Activated CD4-positive, alpha-beta T cell treated with anti-CD3 and anti-CD28 coated beads for 24 hours (primary cell): ENCODE measurements at places on chromosomes 12 and 14.

DNA sequence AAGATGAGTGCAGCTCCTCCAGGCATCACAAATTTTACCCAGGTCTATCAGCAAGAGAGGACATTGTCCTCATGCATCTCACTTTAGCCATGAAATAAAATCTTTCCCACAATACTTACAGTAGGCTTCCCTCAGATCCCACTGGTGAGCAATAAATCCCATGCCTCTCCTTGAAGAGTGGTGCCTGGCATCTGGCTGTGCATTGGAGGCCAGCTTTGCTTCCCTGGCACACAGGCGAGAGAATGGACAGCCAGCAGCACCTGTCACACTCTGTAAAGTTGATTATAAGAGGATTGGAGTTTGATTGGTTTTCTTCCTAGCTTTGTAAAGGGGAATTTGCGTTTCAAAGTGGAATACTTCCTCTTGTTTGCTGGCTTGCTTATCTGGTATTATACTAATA, 1153.9 kb downstream of the AACS start:
- DNase-seq: no peak

- no peak for DNase-seq
Measured at GRCh38 chr14:104393199-104393897, 186.2 kb upstream of the C14orf180 start.

DNA sequence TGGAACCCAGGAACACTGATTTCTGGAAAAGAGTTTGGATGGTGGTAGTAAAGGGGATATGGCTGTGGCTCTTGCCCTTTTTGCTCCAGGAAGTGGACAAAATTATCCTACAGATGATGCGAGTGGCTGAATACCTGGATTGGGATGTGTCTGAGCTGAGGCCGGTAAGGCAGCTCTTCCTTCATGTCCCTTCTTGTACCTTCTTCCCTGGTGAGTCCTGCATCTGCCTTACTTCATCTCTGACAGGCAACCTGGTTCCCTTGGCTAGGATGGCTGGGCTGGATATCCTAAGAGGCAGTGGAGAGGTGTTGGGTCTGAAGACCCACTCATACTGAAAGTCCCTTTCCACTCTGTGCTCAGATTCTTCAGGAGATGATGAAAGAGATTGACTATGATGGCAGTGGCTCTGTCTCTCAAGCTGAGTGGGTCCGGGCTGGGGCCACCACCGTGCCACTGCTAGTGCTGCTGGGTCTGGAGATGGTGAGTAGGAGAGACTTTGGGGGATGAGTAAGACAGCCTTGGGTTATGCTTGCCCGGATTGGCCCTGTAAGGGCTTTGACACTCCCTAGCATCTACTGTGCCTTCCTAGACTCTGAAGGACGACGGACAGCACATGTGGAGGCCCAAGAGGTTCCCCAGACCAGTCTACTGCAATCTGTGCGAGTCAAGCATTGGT, 8.0 kb downstream of the DGKA start:
- no peak for DNase-seq

DNA sequence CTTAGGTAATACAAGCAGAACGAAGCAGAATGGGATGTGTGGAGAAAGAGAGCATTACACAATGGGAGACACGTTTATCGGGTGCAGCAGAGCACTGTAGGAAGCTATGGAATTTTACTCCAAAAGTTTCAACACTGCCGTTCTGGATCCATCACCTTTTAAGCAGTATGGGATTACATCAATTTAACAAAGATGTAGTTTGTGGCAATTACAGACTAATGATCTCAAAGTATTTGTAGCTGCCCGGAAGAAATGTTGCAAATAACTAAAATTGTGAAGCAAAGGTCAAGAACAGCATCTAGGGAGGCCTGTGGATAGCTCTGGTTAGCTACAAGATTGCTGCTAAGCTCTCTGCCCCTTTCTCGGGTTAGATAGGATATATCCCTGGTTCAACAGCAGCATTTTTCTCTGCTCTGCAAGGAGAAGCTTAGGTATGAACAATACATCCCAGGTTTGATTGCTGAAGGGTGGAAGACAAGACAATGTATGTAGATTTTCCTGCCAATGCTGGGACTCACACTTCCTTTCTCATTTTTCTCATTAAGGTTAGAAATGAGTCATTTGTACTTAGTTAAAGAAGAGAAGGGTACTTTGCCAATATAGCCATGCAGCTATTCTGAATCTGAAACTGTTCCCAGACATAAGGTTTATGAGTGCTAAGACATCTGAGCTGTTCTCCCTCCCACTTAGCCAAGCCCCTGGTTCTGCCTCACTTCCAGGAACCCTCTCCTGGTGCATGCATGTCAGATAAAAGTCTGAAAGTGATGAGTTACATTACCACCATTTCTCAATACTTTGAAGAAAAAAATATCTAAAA, 75.0 kb upstream of the HIF1A start:
- peak; percentile 28 for DNase-seq

DNA sequence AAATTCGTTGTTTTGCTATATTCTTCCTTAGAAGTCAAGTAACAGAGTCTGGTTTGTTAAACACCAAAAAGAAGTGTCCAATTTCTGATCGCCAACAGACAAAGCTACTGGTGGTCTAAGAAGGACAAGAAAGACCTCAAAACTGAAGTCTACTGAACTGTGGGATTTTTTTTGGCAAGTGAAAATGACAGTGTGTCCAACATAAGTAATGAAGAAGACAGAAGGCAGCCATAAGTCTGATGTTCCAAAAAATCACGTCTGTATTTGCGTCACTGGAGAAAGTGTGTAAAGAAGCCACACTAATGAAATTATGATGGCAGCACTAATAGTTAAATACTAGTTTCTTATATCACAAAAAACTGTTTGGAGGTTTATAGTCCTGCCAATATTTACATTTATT, 32.6 kb downstream of the WASHC3 start:
- DNase-seq: no peak

DNA sequence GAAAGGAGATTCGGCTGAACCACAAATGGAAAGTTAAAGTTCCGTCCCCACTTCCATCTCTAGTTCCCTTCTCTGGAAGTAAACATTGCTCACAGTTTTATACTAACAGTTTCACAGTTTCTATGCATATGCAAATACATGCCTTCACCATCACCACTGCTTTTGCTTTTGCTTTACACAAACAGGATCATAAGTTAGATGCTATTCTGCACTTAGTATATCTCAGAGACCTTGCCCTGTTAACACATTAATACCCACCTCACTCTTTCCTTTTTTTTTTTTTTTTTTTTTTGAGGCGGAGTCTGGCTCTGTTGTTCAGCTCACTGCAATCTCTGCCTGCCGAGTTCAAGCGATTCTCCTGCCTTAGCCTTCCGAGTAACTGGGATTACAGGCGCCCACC, 890 bp downstream of the TEP1 start:
- DNase-seq: no peak

- DNase-seq: no peak
Measured at GRCh38 chr12:123099560-123100192, 51.2 kb downstream of the PITPNM2 start.

DNA sequence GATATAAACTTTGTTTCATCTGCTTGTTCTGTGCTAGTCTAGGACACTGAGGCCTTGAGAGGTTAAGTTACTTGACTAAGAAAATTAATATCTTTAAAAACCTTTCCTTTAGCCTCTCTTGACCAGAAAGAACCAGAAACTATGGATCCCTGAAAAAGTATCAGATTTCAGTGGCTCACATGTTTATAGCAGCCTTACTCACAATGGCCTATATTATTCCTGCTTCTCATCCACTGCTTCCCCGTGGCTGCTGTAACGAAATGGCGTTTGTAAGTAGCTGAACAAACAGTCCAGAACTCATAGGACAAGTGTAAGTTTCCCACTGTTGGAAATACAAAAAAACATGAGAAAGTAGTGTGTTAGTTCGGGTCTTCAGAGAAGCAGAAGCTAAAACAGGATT, 3.2 kb upstream of the PYGL start:
- no peak for DNase-seq

- DNase-seq: no peak
Measured at GRCh38 chr12:20305470-20305869, 62.9 kb upstream of the PDE3A start.

- no peak for DNase-seq
Measured at GRCh38 chr12:24111086-24111485, 161.6 kb upstream of the SOX5 start.

DNA sequence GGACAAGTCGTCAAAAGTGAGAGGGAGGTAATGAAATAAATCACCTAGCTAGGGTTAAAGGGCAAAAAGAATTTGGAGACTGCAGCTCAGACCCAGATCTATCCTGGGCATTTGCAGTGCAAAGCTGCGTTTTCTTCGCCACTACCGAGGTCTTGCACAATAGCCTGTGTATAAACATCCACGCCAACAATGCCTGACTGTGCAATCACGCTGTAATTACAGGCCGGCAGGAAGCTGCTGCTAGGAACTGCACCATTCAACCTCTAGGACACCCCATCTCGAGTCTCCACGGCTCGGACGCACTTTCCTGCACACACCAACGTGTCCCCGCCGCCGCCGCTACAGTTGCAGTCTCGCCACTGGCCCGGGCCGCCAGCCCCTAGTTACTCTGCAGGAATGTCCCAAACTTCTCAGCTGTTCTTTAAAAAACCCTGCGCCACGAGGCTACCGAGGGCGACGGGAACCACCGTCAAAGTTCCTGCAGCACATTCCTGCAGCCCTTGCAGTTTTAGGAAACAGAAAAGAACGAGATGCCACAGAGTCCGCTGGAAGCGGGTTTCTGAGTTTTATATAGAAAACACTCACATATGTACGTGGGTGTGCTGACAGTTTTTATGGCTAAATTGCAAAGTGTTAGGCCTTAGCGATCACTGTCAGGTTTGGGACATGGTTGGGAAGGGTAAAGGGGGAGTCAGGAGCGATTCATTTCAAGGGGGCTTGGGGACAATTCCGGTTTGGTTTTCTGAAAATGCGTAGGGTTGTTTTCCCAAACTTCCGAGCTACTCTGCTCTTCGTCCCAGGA, 65.6 kb upstream of the PTGR2 start:
- DNase-seq: peak; percentile 43

DNA sequence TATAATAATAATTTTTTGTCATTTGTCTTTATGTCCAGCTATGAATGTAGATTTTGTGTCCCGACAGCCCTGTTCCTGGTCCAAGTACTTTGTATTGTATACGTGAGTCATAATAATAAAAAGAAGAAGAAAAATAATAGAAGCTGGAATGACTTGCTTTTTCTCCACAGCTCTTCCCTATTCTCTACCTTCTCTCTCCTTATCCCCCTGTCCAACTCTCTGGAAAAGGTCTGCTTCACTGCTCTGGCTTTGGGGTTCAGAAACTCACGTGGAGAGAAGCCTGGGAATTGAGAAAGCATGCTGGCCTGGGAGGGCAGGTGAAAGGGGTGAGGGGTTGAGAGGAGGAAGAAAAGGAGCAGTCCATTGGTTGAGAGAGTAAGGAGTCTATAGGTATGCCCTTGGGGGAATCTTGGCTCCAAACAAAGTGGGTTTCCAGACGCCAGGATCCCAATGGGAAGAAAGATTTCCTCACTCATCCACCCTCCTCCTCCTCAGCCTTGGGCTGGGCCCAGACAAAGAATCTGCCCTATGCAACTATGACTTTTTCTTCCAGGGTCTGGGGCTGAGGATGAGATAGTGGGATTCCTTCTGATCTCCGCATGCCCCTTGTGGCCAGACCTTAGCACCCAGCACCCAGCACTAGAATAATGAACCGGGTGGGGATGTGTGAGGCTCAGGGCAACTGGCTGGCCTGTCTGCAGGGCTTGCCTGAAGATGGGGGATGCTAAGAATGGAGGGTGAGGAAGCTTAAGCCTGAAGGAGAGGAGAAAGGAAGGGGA, 4.0 kb downstream of the HOXC8 start:
- no peak for DNase-seq

- DNase-seq: no peak
Measured at GRCh38 chr12:111204788-111205241, 164.1 kb downstream of the PHETA1 start.

DNA sequence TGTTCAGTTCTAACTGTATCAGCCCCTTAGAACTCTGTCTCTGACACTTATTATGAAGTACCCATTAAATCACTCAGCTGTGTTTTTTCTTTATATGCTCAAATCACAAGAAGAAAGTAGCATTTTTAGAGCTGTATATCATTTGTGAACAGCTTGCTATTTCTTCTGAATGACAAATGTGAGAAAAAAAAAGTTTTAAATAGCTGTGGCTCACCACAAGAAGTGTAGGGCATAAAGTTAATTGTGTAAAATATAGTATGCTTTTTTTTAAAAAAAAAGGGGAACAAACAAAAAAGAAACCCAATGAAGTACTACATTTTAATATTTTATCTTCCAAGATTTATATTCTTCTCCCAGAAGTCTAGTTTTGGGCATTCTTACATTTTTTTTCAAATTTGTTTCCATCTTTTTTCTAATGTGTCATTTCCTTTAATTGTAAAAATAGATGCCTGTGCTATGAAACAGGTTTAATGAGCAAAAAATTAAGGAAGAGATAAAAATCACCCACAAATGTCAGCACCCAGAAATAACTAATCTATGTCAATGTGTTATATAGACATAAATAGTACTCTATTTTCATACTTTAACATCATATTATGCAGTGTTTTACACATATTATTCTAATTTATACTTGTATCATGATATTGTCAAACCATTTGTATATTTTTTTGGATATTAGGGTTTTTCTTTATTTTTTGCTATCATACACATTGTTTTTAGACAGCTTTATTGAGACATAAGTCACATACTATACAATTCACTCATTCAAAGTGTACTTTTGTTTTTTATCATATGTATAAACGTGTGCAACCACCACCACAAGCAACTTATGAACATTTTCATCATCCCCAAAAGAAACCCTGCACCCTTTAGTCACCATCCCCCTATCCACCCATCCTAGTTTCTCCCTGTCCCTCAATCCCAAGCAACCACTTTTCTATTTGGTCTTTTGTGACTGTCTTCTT, 22.4 kb upstream of the LRRK2 start:
- no peak for DNase-seq

GRCh38 chr14:24915958-24916595, 133.9 kb downstream of the STXBP6 start:
- DNase-seq: no peak

GRCh38 chr14:99183716-99184115, 88.3 kb downstream of the BCL11B start:
- no peak for DNase-seq

GRCh38 chr14:103544388-103545218, 15.6 kb downstream of the TRMT61A start:
- no peak for DNase-seq

GRCh38 chr14:94405486-94405885, 17.1 kb upstream of the SERPINA1 start:
- no peak for DNase-seq

GRCh38 chr12:48965298-48965838, 6.2 kb downstream of the WNT10B start:
- DNase-seq: no peak

GRCh38 chr12:65784289-65785015, 39.8 kb upstream of the HMGA2 start:
- DNase-seq: no peak
